ENCODE measurements at places on chromosomes 16 and 17.

DNA sequence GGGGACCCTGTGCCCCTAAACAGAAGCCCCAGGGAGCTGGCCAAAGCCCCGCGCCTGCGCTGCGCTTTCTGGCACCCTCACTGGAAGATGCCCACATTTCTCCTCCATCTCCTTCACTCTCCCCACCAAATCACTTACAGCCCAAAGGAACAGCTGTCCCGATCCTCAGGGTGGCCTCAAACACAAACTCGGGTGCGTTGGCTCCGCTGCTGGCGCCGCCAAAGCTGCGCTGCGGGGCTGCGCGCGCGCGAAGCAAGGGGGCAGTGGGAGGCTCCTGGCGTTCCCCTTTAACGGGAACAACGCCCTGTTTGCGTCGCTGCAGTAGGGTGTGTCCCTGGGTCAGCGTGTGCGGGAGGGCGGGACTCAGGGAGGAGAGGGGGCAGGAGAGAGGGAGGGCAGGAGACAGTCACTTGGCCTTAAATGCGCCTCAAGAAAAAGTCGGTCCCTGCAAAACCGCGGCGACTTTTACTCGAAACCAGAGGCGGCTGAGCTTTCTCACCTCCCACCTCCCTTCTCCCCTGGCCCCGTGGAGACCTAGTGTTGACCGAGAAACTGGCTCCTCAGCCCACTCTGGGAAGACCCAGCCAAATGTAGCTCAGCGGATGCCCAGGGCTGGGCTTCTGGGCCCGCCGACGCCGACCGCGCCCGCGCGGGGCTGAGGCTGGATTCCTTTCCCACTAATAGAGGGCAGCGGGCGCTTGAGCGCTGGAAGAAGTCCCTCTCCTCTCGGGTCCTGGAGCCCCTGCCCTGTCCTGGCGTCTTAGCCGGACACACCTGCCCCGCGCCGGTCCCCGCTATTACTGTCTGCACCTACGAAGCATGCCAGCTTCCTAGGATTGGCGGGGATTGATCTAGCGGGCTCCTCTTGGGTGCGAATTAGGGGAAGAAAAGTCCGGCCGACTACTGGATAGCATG, 2.6 kb downstream of the PMP22 start:
- DNase-seq, result no peak

- DNase-seq, result no peak
Measured at GRCh38 chr16:229731-230281, 557 bp upstream of the LUC7L start.

DNA sequence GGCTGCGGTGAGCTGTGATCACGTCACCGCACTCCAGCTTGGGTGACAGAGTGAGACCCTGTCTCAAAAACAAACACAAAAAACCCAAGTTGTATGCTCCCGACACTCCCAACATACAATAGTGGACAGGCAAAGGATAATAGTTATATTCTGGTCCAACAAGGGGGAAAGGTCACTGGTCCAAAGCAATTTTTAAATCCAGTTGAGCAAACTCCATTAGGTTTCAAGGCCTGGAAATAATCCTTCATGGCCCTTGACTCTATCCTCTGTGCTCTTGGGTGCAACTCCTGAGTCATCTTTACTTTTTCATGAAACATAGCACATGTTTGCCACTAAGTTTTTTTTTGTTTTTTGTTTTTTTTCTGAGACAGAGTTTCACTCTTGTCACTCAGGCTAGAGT, 50.3 kb upstream of the PHOSPHO1 start:
- no peak for DNase-seq

- DNase-seq, result no peak
Measured at GRCh38 chr16:61323456-61323855, 712.8 kb downstream of the CDH8 start.

GRCh38 chr17:74687886-74688285, 24.8 kb downstream of the CD300LF start:
- no peak for DNase-seq

- DNase-seq, result no peak
Measured at GRCh38 chr16:30006659-30007377, 4.0 kb downstream of the DOC2A start.

DNA sequence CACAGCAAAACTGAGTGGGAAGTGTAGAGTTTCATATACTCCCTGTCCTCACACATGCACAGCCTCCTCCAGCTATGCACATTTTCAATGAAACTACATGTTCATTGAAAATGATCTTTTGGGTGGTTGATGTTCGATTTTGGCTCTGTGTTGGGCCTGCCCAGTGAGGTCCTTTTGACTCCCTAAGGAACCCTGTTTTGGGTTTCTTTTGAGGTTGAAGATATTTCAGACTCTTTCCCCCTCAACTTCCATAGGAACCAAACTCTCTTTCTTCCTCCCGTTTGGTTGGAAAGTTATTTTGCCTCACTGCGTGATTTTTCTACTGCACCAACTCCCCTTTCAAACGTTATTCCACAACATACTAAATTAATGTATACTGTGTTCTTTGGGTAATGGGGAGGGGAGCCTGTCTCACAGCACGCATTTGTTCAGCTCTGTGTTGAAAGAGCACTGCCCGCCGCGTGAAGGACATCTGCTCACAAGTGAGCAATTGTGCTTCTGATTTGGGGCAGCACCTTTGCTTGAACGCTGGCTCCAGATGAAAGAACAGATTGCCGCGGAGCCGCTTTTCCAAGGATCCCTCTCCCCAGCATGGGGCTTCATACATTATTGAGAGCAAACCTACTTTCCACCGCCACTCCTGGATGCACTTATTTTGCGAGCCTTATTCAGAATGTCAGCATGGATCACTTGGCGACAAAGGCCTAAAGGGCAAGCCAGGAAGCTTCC, 385.9 kb downstream of the WWOX start:
- no peak for DNase-seq

DNA sequence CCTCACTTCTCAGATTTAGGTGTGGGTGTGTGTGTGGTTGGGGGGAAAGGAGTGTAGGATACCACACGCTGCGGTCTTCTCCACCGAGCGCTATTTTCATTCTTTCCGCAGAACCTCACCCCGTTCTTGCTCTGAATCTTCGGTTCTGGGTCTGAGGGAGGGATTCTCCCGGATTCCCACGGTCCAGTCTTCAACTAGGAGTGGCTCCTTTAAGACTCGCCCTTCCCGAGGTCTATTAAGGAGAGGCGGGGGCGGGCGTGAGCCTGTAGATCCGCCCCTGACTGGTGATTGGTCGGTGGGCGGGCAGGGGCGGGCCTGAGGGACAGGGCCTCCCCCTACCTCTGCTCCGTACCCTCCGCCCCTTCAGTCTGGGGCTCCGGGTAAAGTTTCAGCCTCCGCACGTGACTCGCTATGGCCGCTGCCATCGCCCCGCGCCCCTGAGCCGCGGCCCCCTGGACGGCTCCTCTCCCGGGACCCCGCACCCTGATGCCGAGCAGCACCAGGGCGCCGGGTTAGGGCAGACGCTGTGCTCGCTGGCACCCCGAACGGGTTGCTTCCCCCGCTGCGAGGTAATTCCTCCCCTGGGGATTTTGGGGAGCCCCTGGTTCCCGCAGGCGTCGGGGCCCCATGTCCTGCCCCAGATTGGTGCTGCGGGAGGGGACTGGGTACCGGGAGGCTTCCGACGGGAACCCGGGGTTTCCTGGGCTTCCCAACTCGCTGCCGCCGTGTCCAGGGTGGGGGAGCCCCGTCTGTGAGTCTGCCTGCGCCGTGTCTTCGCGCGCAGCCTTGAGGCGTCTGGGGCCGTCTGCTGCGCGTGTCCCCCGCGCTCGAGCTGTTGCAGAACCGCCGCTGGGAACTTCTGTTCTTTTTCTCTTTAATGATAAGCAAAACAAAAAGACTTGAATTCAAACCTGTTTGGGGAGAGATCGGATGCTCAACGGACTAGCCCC, 9.2 kb downstream of the RARA start:
- peak; percentile 94 for DNase-seq

- DNase-seq, result no peak
Measured at GRCh38 chr17:7712111-7712771, 5.3 kb upstream of the DNAH2 start.

DNA sequence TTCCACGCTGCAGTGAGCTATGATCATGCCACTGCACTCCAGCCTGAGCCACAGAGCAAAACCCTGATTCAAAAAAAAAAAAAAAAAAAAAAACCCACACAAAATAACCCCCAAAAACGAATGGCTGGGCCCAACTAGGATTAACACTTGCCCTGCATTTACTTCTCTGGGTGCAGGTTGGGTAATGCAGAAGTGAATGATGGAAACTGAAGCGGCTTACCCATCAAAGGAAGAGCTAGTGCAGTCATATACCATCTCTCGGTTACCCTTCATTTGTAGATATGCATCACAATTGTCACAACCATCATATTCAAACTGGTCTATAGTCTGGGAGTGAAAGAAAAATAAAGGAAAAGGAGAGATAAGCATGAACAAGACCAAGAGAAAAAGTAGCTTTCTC, 819 bp downstream of the SUPT4H1 start:
- no peak for DNase-seq

- no peak for DNase-seq
Measured at GRCh38 chr17:7340179-7340578, 3.9 kb downstream of the ACAP1 start.

- no peak for DNase-seq
Measured at GRCh38 chr17:28963841-28964240, 12.5 kb upstream of the PHF12 start.

DNA sequence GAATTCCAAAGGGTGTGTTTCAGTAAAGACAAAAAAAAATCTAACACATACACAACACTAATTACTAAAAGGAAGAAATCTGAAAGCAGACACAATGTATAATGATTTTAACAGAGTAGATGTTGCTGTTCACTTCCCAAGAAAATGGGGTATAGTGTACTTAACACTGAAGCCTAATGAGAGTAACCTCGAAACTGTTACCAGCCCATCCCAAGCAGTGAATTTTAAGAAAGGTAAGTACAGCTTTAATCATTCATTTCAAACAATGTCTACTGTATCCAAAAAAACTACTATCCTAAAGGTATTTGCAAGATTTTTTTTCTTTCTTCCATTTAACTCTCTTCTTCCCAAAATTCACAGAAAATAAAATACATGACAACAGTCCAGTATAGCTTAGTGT, 8.3 kb downstream of the GRB2 start:
- DNase-seq, result no peak

Measured in activated CD4-positive, alpha-beta T cell treated with anti-CD3 and anti-CD28 coated beads, Interleukin-2, amount 50 U/mL, for 16 hours (primary cell).